MG63 (cell line): ENCODE measurements at places on chromosomes 6 and 20. TPM values are rescaled to one million over a fixed set of nuclear protein-coding genes. Genes with fewer than 3 reads are reported as not detected.

SPATA25 gene
- not detected in 2 replicates for total RNA-seq

OLIG3 gene
- total RNA-seq = not detected in 2 replicates

DHX16 gene
- total RNA-seq = 16.6 and 24.2 TPM in 2 replicates

HLA-DMB gene
- 0.76 and 0.79 TPM in 2 replicates for total RNA-seq

SMOC2 gene
- total RNA-seq = 1.7 TPM in 1 of 2 replicates, not detected in the other

TGM3 gene
- not detected in 2 replicates for total RNA-seq

ENPP5 gene
- total RNA-seq = 0.95 TPM in 1 of 2 replicates, not detected in the other

DPM1 gene
- 187 and 483 TPM in 2 replicates for total RNA-seq

FGD2 gene
- 0.33 TPM in 1 of 2 replicates, not detected in the other for total RNA-seq
